T-helper 22 cell (primary cell): ENCODE measurements at places on chromosomes 1 and 21.

- no peak for DNase-seq
Observed at GRCh38 chr1:229024528-229025130, 246.3 kb upstream of the RAB4A start.

- DNase-seq: no peak
Observed at GRCh38 chr1:240553351-240553750, 58.6 kb downstream of the GREM2 start.

GRCh38 chr1:15943328-15943991 lies 32.4 kb downstream of the ZBTB17 start:
- no peak for DNase-seq

DNA sequence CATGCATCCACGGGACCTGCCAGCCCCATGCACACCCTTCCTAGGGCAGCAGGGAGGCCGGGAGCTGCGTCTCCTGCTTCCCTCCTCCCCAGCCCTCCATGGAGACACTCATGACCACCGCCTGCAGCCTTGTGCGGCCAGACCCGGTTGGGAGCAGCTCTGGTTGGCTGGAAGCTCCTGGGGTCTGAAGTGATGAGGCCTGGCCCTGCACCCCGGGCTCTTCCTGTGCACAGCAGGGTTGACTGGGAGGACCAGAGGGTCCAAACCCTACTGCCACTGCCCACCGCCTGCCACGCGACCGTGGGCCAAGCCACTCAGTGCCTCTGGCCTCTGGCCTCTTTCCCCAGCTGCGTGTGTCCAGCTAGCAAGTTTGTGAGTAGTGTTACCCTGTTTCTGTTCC lies 111.1 kb upstream of the COL6A1 start:
- no peak for DNase-seq

DNA sequence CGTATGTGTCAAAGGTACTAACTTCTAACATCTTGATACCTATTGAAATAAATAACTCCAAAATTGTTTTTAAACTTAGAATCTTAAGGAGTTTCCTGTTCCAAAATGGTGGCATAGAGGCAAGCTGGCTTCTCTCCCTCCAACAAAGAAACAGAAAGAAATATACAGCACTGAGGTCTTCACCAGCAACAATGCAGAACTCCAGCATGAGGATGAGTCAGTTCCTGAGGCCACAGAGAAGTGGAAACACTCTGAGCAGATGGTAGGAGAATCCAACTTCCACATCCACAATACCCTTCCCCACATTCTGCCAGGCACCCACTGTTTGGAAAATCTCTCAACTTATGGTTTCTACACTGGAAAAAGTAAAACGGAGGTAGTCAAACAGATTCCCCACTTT lies 12.2 kb upstream of the PPIH start:
- DNase-seq: no peak

- DNase-seq: no peak
Observed at GRCh38 chr1:195962051-195962450, 646.2 kb downstream of the KCNT2 start.

GRCh38 chr1:183227422-183228346 lies 41.6 kb downstream of the LAMC2 start:
- no peak for DNase-seq

GRCh38 chr1:180370597-180370996 lies 131.8 kb downstream of the ACBD6 start:
- no peak for DNase-seq

DNA sequence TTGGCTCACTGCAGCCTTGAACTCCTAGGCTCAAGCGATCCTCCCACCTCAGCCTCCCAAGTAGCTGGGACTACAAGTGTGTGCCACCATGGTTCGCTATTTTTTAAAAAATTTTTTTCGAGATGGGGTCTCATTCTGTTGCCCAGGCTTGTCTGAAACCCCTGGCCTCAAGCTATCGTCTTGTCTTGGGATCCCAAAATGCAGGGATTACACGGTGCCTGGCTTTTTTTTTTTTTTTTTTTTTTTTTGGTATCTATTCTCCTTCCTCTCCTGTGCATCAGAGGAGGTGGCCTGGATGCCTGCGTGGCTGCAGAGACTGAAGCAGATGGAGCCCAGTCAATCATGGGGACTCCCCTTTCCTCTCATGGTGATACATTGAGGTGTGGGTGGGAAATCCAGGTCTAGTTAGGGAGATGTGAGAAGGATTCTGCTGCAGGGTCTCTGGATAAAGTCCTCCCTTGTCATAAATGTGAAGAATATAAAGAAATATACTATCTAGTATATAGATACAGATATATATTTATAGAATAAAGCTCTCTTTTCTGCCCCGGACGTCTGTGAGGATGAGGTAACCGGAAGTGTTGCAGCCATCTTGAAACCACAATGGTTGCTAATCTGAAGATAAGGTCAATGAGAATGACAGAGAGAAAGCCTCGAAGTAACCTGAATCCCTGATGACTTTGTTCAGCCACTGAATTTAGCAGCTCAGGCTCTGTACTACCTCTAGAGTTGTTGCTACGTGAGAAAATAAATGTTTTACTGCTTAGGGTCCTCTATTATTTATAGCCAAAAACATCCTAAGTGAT lies 19.5 kb upstream of the RGSL1 start:
- peak; percentile 39 for DNase-seq

DNA sequence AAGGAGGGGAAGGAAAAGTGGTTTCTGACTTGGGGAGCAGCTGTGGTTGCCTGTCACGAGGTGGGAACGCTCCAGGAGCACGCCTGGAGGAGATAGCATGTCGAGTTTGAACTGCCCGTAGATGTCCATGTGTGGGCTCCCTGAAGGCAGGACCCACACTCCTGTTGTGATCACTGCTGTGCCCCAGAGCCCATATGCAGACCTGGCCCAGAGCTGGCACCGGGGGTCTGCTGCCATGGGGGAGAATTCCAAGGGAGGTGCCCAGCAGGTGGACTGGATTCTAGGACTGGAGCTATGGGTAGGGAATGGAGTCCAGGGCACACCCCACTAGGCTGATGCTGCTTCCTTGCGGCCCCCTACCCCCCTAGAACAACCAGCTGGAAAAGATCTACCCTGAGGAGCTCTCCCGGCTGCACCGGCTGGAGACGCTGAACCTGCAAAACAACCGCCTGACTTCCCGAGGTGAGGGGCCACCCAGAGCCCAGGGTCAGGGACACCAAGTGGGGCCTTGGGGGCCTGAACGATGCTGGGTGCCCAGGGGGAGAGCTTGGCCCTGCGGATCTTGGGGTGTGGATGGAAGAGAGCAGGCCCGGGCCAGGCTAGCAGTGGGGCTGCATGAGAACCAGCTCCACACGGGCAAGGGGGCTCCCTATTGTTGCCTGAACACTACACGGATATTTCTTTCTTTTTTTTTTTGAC lies 9.3 kb downstream of the PODN start:
- no peak for DNase-seq
